Naive thymus-derived CD8-positive, alpha-beta T cell (primary cell): ENCODE measurements at places on chromosomes 2 and 18. TPM values are rescaled to one million over a fixed set of nuclear protein-coding genes. Genes with fewer than 3 reads are reported as not detected.

DNA sequence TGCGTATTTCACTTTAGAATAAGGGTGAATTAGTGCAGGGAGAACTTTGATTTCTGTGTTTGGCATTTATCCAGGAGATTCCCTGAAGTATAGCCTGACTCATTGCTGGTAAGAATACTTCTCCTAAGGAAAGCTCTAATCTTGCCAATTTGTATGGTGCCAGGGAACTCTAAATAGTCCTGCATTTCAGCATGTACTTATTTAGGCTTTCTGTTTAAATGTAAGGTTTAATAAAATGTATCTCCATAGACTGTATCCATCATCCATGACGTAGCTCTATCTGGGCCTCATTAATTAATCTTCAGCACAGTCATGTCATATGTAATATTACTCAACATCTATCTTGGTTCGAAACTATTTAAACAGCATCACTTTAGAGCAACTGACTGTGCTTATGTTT is 127.7 kb downstream of the DOK6 start:
- no peaks in the 10 kb centered on the region for H3K4me1 ChIP-seq
- H3K4me3 ChIP-seq, result no peak overlapping the region
- no peak for DNase-seq

DNA sequence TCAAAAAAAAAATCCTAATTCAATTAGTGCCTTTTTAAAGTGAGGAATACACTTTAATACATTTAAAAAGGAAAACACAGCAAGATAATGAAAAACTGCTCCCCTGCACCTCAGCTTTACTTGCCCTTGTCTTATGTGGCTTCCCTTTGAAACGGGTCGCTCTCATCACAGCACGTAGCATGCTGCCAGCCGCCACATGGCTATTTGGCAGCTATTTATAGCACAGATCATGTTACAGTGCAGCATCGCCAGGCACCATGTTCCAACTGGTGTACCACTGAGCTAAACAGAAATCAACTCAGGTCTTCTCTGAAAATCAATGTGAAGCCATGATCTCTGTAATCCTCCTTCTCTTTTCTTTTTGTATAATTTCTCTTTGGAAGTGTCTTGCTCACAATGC is 65.1 kb downstream of the TMEM182 start:
- H3K36me3 ChIP-seq, result no peaks in the 10 kb centered on the region
- H3K27me3 ChIP-seq, result no peaks in the 10 kb centered on the region
- H3K27ac ChIP-seq, result no peak overlapping the region
- no peak overlapping the region for H3K4me3 ChIP-seq
- no peaks in the 10 kb centered on the region for H3K4me1 ChIP-seq
- no peak for DNase-seq

DNA sequence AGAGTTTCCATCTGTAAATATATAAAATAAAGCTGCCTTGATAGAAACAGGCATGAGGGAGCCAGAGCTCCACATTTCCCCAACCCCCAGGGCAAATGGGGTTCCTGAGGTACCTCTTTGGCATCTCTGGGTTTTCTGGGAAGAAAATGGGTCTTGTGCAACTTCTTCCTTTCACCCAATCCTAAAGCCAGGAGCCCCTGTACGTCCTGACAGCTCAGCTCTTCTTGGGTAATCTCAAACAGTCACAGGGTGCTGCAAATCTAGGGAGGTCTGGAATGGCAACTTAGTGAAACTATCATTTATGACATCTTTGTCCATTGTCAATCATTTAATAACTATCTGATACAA is 36.6 kb upstream of the STAT1 start:
- H3K27ac ChIP-seq, result no peak overlapping the region
- H3K4me1 ChIP-seq, result peaks cover 17% of the 10 kb centered on the region
- no peaks in the 10 kb centered on the region for H3K27me3 ChIP-seq
- no peak for DNase-seq
- peaks cover 46% of the 10 kb centered on the region for H3K36me3 ChIP-seq

- peaks cover 16% of the 10 kb centered on the region for H3K36me3 ChIP-seq
- no peaks in the 10 kb centered on the region for H3K27me3 ChIP-seq
- H3K27ac ChIP-seq, result peak overlapping the region; percentile 91
Measured at GRCh38 chr18:80127635-80128034, 18.6 kb downstream of the ADNP2 start.

- peaks cover 12% of the 10 kb centered on the region for H3K36me3 ChIP-seq
- no peaks in the 10 kb centered on the region for H3K27me3 ChIP-seq
- H3K4me3 ChIP-seq, result peak overlapping the region; percentile 94
- H3K4me1 ChIP-seq, result peaks cover 69% of the 10 kb centered on the region
Measured at GRCh38 chr2:98730053-98730706, 752 bp downstream of the MGAT4A start.

DNA sequence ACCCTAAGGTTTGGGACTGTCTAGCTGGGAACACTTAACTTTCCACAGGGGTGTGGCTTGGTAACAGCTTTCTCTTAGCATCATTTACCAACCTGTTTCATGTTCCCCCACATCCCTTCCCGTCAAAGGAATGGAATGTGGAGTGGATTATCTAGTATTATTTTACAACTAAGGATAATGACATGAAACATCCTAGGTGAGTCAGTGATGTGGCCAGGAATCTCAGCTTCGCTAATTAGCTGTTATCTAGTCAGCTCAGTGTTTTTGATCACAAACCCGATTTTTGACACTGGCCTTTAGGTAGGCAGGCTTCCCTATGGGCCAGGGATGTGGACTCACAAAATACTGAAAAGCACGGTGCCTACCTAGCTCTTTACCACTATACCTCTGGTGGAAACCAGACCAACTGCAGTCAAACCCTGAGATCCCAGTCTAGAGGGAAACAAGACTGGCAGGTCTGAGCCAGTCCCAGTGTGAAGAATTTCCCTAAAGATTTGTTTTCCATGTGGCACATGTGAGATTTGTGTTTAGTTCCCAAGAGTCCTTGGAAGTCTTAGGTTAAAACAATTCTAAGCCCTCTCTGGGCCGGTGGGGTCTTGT is 2.8 kb upstream of the NRP2 start:
- DNase-seq, result no peak
- no peak overlapping the region for H3K4me3 ChIP-seq
- H3K27ac ChIP-seq, result no peak overlapping the region
- peaks cover 26% of the 10 kb centered on the region for H3K4me1 ChIP-seq
- H3K27me3 ChIP-seq, result peaks cover 39% of the 10 kb centered on the region

The CYBRD1 gene
- total RNA-seq, result 0.38 TPM

The SLC30A3 gene
- not detected for total RNA-seq

DNA sequence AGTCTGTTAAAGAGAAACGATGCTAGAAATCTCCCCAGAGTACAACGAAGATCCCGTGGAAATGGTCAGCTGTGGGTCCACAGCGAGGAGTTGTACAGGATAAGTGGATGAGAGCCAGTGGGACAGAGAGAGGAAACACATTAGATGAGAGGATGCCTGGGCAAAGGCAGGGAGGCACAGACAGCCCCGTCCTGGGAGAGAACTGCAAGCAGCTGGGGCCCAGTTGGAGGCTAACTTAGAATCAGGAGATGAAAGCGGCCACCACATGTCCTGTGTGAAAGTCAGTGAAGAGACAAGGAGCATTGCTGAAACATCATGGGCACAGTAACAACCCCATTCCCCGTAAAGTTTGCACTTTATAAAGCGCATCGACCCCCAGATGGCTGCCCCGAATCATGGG is 157.5 kb downstream of the RAPGEF4 start:
- no peaks in the 10 kb centered on the region for H3K4me1 ChIP-seq
- no peak overlapping the region for H3K4me3 ChIP-seq
- H3K27ac ChIP-seq, result no peak overlapping the region
- H3K27me3 ChIP-seq, result peaks cover 13% of the 10 kb centered on the region
